Stimulated activated effector memory CD8-positive, alpha-beta T cell treated with anti-CD3 and anti-CD28 coated beads, Interleukin-12 subunit alpha, Interleukin-12 subunit beta, amount 100 ng/mL, for 72 hours (primary cell): ENCODE measurements at places on chromosomes 7 and 10.

DNA sequence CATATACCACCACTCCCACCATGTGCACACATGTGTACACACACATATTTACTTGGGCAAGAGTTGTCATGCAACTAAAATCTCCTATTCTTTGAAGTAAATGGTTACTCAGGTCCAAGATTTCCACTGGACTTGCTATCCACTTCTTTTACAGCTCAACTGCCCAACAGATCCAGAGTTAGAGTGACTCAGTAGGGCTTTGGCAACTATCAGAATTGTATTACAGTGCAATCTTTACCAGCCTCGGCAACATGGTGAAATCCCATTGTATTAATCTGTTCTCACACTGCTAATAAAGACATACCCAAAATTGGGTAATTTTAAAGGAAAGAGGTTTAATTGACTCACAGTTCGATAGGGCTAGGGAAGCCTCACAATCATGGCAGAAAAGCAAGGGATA is 51.9 kb upstream of the ABLIM1 start:
- no peak for DNase-seq

GRCh38 chr7:27661811-27662489 is 733 bp downstream of the HIBADH start:
- DNase-seq, result no peak

GRCh38 chr7:39826166-39826565 is 123.9 kb upstream of the CDK13 start:
- DNase-seq, result no peak

- no peak for DNase-seq
Measured at GRCh38 chr10:121516093-121516865, 82.0 kb downstream of the FGFR2 start.

DNA sequence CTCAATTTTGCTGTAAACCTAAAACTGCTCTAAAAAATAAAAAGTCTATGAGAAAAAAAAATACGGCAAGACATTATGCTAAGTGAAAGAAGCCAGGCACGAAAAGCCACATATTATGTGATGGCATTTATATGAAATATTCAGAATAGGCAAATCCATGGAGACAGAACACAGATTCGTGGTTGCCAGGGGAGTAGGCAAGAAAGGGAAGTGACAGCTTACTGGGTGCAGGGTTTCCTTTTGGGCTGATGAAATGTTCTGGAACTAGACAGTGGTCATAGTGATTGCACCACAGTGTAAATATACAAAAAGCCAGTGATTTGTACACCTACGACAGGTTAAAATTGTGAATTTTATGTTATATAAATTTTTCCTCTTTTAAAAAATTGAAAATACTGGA is 41.3 kb upstream of the GLI3 start:
- DNase-seq, result no peak

DNA sequence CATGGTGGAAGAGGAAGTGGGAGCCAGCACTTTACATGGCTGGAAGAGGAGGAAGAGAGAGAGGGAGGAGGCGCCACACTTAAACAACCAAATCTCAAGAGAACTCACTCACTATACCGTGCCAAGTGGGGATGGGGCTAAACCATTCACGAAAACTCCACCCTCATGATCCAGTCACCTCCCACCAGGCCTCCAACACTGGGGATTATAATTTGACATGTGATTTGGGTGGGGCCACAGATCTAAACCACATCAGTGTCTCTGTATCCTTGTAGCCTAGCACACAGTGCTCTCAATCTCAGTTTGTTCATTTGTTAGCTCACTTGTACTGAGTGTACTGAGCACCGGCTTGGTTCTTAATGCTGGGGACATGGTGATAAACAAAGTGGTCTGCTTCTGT is 228.3 kb downstream of the BUB3 start:
- no peak for DNase-seq

DNA sequence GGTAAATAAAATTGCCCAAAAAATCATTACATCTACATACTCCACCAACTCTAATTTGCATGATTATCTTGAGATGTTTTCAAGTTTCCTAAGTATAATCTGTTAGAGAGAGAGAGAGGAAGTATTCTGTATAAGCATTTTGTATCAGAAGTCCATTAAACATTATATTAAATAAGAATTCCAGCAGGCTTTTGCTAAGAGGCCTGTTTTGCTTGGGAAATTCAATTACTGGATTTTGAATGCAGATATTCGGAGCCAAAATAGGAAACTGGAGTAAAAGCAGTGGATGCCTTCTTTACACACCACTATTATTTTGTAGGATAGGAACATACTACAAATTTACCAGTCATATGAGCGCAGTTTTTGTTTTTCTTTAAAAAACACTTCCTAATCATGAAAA is 727.8 kb downstream of the CNTNAP2 start:
- DNase-seq, result no peak

- no peak for DNase-seq
Measured at GRCh38 chr10:33209802-33210201, 124.7 kb downstream of the NRP1 start.

DNA sequence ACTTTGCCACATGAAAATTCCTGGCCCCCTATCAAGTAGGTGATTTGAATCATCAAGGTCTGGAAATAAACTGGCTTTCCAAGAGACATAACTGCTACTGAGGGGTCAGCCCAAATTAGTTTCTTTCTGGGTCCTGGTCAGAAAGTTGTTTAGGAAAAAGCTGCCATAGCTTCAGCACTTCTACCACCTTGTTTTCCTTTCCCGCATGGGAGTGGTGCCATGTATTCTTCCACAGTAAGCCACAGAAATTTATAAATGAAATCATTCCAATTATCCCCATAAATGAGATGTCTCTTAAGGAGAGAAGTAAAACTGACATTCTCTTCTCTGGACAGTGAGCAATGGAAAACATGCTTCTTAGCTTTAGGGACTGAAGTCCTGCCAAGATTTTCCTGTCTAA is 80.8 kb downstream of the PHYHIPL start:
- DNase-seq, result no peak

GRCh38 chr7:20200361-20200760 is 16.8 kb downstream of the MACC1 start:
- no peak for DNase-seq

- DNase-seq, result no peak
Measured at GRCh38 chr10:60980997-60981396, 37.0 kb upstream of the RHOBTB1 start.

GRCh38 chr7:157555944-157556641 is 219.3 kb downstream of the DNAJB6 start:
- no peak for DNase-seq

DNA sequence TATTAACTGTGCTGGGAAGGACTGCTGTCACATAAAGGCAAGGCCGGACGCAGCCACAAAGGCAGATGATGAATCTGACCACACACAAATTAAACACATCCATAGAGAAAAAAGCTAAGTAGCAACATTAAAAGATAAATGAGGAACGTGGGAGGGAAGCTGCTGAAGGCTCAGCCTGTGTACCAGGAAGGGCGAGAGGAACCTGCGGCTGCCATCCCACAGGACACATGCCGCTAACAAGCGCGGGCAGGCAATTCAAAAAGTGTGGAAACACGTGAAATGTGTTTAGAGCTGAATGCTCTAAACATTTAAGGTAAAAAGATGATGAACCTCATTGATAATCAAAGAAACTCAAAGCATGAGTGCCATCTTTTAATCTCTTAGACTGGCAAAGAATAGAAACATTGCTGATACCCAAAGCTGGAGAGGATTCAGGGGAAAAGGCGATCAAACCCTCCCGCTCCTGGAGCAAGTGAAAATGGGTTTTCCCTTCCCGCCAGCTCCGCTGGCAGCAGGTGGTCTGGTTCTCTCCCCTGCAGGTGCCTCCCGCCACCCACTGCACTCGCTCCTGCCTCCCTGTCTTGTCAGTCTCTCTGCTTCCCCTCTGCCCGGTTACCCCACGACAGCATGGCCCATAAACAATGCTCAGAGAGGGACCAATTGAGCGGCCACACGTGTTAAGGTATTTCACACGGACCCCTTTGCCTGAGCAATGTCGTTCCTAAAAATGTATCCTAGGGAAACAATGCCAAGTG is 4.2 kb downstream of the STK32C start:
- DNase-seq, result no peak

GRCh38 chr7:151520419-151521261 is 945 bp upstream of the RHEB start:
- no peak for DNase-seq

DNA sequence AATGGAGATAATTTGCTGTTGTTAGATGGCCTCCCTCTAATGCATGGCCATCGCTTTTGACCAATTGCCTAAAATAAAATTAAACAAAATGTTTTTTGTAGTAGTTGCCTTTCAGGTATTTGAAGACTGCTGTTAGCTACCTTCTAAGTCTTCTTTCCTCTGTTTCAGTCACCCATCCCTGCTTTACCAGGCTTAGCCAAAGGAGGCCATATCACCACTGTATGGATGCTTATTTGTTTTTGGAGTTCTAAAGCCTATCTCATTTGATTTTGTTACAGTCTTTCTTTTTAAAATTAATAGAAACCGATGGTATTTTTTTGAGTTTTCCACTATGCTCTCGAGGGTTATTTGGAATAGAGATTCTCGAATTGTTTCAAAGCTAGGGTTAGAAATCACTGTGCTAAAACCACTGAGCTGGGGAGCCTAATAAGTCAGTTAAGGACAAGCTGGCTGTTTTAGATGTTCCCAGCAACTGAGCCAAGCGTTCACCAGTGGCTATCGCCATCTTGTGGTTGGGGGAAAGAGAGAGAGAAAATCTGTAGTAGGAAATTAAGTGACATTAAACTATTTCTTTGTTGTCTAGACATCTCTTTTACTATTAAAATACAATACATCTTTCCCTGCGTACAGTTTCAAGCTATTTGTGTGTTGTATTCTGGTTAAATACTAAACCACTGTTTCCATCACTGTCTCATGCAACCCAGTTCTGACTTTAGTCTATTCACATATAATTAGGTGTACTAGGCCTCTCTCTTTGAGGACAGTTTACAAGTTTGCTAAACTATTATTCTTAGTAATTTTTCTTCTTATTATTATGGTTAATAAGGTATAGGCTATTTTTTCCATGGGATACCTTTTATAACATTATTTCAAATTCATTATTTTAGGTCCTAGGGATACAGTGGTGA is 52.2 kb downstream of the GPR158 start:
- no peak for DNase-seq

GRCh38 chr10:60101821-60102220 is 195.5 kb upstream of the CCDC6 start:
- no peak for DNase-seq

GRCh38 chr10:515674-516073 is 173.8 kb downstream of the DIP2C start:
- no peak for DNase-seq

GRCh38 chr7:14905764-14906163 is 3.2 kb upstream of the DGKB start:
- no peak for DNase-seq

GRCh38 chr7:110071192-110071591 is 1019.7 kb upstream of the LRRN3 start:
- no peak for DNase-seq

DNA sequence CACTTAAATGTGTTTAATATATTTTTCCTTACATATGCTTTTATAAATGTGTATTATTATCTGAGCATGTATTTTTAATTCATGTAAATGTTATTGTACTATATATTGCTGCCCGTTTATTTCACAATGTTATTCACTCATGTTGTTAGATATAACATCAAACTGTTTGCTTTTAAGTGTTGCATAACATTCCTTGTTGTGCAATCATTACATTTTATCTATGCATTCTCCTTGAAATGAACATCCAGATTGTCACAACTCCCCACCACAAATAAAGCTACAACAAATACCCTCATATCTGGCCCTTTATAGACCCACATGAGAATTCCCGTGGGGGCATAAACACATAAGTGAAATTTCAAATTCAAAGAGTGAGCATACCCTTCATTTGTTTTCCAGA is 264.2 kb downstream of the HPSE2 start:
- no peak for DNase-seq

DNA sequence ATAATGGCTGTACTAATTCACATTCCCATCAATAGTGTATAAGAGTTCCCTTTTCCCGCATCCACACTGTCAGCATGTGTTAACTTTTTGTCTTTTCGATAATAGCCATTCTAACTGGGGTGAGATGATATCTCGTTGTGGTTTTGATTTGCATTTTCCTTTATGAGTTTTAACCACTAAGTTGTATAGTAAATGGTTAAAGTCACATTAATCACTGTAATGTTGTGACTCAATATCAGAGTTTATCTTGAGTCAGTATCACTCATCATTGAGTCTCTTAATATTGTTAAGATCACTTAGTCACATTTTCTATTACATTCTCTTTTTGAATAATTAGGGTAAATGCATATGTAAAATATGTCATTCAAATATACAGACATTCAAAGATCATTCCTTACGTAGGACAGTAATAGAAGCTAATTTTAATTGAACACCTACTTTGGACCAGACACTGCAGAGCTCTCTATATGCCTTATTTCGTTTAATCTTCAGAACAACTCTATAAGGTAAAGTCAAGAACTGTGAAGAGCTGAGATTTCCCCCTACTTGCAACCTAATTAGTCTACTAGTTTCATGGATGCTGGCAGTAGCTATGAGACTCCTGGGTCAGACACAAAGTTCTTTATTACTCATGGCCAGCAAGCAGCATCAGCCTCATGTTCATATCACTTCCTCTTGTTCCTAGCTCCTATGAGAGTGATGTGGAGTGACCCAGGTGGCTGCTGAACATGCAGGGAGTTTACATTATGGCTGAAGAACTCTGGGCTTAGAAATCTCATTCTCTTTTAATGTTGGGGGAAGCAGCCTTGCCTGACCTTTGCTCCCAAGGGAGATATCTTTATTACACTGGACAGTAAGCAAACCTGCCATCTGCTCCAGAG is 30.5 kb downstream of the CREB5 start:
- no peak for DNase-seq

DNA sequence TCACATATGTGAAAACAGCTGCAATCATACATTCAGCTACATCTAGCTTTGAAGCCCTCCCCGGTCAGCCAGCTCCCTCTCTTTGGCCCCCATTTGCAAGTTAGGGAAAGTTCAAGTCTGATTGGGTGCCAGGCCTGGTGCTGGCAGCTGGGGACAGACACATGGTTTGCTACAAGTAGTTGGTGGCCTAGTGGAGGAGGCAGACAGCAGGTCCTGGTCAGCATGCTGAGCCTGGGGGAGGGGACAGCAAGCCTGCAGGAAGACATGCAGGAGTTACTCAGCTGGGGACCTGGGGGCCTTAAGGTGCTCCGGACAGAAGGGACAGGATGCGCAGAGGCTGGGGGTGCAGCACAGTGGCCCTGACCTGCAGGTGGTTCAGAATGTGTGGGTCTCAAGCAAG is 956.9 kb upstream of the ZNF722 start:
- DNase-seq, result no peak

DNA sequence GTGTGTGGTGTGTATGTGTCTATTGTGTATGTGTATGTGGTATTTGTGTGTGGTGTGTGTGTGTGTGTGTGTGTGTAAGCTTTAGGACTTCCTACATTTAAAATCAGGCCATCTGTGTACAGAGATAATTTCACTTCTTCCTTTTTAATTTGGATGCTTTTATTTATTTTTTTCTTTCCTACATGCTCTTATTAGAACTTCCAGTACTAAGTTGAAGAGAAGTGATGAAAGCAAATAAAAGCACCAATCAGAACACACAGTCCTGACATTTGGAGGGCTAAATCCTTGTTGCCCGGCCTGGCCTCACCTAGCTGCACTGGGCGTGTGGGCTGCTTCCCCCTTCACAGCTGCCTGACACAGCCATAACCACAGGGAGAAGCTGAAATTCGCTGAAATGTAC is 3.8 kb upstream of the MRC1 start:
- DNase-seq, result no peak
